ENCODE measurements at places on chromosomes 6 and 20.

DNA sequence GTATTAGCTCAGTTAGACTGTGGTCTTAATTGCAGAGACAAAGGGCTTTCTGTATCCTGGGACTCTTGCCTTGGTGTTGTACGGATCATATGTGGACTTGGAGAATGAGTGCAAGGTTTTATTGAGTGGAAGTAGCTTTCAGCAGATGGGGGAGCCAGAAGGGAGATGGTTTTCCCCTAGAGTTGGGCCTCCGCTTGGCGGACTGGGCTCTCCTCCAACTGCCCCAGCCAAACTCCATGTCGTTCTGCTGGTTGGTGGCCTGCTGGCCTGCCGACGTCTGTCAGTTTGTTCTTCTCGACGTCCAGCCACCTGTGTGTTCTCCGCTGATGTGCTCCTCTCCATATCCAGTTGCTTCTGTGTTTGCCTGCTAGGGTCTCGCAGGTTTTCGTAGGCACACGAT, 189.5 kb upstream of the FLRT3 start:
- no peak for DNase-seq
- no peak overlapping the region for H3K27ac ChIP-seq

- H3K27ac ChIP-seq: peak overlapping the region; percentile 70
- H3K4me1 ChIP-seq: peaks cover 13% of the 10 kb centered on the region
- H3K4me3 ChIP-seq: no peak overlapping the region
- H3K36me3 ChIP-seq: peaks cover 39% of the 10 kb centered on the region
Observed at GRCh38 chr6:17980329-17980728, 7.1 kb downstream of the KIF13A start.

DNA sequence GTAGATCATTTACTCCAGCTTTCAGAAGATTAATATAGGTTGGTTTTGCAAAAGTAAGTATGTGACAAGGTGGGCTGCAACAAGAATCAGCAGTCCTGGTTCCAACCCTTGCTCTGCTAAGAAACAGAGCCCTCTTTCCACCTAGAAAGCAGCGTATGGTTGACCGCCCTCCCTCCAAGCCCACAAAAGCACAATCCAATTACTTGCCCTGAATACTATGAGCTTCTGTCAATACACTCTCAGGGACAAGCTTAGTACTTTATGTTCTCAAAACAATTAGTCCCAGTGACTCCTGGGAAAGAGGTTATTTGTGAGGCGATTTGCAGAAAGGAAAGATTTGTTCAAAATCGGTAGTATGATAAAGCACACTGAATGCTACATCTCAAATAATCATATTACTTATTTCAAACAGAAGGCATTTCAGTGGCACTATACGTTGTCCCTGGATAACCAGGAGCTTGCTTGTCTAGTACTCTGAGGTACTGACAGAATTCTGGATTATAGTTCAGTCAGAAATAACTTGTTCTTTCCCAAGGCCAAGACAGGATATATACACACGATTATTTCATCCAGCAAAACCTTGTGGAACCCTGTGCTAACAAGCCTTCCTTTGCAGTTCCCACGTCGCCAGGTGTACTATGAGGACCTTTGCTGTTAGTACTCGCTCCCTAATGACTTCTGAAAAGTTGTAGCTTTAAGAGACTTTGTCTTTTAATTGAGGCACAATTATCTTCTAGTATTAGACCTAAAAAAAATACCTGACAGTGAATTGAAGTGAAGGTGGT, 96.9 kb upstream of the ADTRP start:
- peaks cover 7% of the 10 kb centered on the region for H3K36me3 ChIP-seq
- peaks cover 4% of the 10 kb centered on the region for H3K27me3 ChIP-seq
- no peaks in the 10 kb centered on the region for H3K4me1 ChIP-seq

- no peak overlapping the region for H3K4me3 ChIP-seq
- peaks cover 3% of the 10 kb centered on the region for H3K27me3 ChIP-seq
- no peak overlapping the region for H3K27ac ChIP-seq
- DNase-seq: no peak
- H3K36me3 ChIP-seq: peaks cover 23% of the 10 kb centered on the region
Observed at GRCh38 chr6:118875672-118876071, 18.3 kb upstream of the ASF1A start.

DNA sequence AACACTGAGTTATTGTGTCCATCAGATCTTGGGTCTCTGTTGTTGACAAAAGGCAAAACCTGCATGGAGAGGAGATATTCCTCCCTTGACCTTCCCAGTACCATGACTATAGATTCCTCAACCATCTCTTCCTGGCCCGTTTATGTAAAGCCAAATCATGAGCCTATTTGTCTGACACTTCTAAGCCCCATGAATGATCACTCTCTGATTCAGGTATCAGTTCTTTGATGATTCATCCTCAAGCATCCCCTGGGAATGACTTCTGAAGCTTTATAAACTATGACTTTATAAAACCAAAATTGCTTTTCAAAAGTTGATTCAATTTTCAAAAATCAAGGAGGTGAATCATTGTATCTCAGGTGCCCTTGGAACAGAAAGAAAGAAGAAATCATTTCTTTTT, 78.7 kb upstream of the LOC128125822 start:
- peaks cover 3% of the 10 kb centered on the region for H3K27me3 ChIP-seq
- DNase-seq: no peak
- H3K27ac ChIP-seq: no peak overlapping the region

GRCh38 chr20:15889061-15889460, 684.2 kb downstream of the KIF16B start:
- no peak overlapping the region for H3K27ac ChIP-seq
- no peaks in the 10 kb centered on the region for H3K36me3 ChIP-seq
- no peak for DNase-seq

GRCh38 chr6:136067731-136068341, 182.3 kb downstream of the MTFR2 start:
- no peak for DNase-seq
- H3K4me1 ChIP-seq: peaks cover 16% of the 10 kb centered on the region
- no peaks in the 10 kb centered on the region for H3K27me3 ChIP-seq
- H3K27ac ChIP-seq: no peak overlapping the region
- H3K36me3 ChIP-seq: no peaks in the 10 kb centered on the region
- H3K4me3 ChIP-seq: no peak overlapping the region

GRCh38 chr20:38498909-38499308, 26.3 kb downstream of the RALGAPB start:
- H3K27me3 ChIP-seq: no peaks in the 10 kb centered on the region
- no peak overlapping the region for H3K27ac ChIP-seq
- H3K36me3 ChIP-seq: peaks cover 41% of the 10 kb centered on the region
- no peak overlapping the region for H3K4me3 ChIP-seq
- no peak for DNase-seq

- H3K4me1 ChIP-seq: no peaks in the 10 kb centered on the region
- no peaks in the 10 kb centered on the region for H3K36me3 ChIP-seq
- H3K27me3 ChIP-seq: no peaks in the 10 kb centered on the region
- H3K4me3 ChIP-seq: no peak overlapping the region
Observed at GRCh38 chr6:122714059-122714458, 65.5 kb upstream of the FABP7 start.

DNA sequence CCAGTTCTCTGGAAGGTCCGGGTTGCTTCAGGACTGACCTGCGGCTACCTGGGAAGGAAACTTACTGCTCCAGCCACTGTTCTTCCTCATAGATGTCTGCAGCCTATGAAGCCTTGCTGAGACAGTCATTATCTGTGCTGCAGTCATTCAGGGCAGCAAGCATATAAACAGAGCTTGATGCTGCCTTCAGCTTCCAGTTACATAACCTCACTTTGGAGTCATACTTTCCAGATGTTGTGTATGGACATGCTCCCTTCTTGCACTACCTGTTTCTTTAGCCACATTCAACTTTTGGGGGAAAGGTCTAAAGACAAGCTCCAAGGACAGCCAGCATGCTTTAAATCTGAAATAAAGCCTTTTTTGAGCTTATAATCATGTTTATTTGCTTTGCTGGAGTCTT, 98.1 kb downstream of the SLC24A3 start:
- no peak overlapping the region for H3K27ac ChIP-seq
- H3K27me3 ChIP-seq: peaks cover 13% of the 10 kb centered on the region
- no peak overlapping the region for H3K4me3 ChIP-seq
- DNase-seq: no peak
- peaks cover 43% of the 10 kb centered on the region for H3K4me1 ChIP-seq
- no peaks in the 10 kb centered on the region for H3K36me3 ChIP-seq

DNA sequence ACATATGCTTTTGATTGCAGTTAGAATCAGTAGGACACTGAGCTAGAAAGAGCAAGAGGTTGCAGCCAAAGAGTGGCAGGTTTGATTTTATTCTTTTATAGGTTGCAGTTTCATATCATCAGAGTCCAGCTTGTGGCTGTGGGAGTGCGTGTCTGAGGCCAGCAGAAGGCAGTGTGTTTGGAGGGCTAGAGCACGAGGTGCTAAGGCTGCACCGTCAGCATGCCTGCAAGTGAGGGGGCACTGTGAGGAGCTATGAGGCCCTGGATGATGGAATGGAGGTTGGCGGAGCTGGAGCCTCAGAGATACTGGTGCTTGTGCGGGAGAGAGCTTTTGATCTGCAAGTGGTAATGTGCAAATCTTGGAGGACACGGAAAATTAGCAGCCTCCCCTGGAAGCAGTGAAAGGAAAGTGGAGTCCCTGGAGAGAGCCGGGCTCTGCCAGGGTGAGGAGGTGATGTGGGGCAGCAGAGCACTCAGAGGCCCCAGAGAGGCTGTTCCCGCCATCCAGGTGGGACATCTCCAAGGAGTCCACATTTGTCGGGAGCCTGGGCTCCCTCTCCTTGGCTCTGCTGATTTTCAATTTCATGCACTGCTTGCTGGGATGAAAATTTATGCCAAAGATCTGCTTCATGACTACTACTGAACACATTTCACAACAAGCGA, 43.6 kb downstream of the PXDC1 start:
- peaks cover 7% of the 10 kb centered on the region for H3K4me1 ChIP-seq
- H3K27me3 ChIP-seq: peaks cover 9% of the 10 kb centered on the region
- H3K36me3 ChIP-seq: peaks cover 12% of the 10 kb centered on the region
- no peak for DNase-seq
- peak overlapping the region; percentile 32 for H3K27ac ChIP-seq

DNA sequence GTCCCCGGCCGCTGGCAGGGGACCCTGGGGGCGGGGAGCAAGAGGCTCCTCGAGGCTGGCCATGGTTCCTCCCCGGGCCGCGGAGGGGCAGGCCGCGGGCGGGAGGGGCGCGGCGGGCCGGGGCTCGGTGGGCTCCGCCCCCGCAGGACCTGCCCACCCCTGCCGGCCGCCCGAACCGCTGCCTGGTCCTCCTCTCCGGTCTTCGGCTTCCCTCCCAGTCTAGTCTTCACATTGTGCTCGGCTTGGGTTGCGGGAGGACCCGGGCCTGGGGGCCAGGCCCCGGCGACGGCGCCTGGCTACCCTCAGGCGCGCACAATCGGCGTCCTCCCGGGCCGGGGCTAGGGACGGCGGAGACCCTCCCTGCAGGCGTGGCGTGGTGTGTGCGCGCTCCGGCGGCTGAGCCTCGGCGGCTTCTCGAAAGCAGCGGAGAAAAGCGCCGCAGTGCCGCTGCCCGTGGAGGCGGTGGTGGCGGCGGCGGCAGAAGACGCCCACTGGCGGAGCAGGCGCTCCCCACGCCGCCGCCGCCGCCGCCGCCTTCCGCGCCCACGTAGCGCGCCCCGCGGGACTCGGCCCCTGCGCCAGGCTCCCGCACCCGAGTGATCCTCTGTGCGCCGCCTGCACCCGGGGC, at the start of gene PDE10A:
PDE10A (minus strand) TSS at position 493 of the 628 bp plus-strand sequence; CDS start at position 63, 430 bp downstream.
- no peak within 1 kb of the TSS for H3K27ac ChIP-seq
- DNase-seq: peak; percentile 75
- peaks cover 63% of the 10 kb centered on the region for H3K27me3 ChIP-seq
- peak within 1 kb of the TSS; percentile 85 for H3K4me3 ChIP-seq
- H3K4me1 ChIP-seq: peaks cover 51% of the 10 kb centered on the region
- H3K36me3 ChIP-seq: peaks cover 2% of the 10 kb centered on the region

DNA sequence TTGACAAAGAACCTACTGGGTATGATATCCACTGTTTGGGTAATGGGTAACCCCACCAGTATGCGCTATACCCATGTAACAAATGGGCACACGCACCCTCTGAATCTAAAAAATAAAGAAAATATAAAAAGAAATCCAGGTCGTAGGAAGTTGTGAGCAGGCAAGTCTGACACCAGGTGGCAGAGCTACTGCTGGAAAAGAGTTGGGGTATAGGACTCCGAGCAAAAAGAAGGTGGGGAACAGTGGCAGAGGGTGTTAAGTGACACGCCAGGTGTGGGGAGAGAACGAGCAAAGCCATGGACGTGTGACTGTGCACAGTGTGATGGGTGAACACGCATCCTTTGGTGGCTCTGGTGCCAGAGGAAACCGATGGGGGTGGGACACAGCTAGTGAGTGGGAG, 46.7 kb downstream of the NOX3 start:
- H3K27me3 ChIP-seq: no peaks in the 10 kb centered on the region
- H3K27ac ChIP-seq: no peak overlapping the region
- no peaks in the 10 kb centered on the region for H3K36me3 ChIP-seq

GRCh38 chr6:74611220-74611619, 594.6 kb downstream of the COL12A1 start:
- no peaks in the 10 kb centered on the region for H3K36me3 ChIP-seq
- DNase-seq: no peak
- H3K27me3 ChIP-seq: no peaks in the 10 kb centered on the region
- H3K27ac ChIP-seq: no peak overlapping the region
- no peaks in the 10 kb centered on the region for H3K4me1 ChIP-seq

DNA sequence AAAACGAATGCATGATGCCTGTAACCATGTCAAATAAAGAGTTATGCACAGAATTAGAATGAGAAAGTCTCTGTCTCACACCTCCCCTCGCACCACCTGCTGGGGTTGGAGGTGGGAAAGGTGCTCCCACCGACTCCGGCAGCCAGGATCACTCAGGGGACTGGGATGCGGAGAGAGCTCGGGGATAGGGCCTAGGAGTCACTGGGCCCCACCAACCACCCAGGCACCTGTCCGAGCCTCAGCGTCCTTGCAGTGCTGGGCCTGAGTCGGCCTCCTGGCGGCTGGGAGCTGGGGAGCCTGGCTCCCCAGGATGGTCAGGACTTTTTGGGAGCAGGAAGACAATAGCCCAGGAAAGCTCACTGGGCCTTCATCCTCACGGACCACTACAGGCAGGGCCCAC, 22.4 kb upstream of the CHRNA4 start:
- H3K36me3 ChIP-seq: no peaks in the 10 kb centered on the region
- H3K4me3 ChIP-seq: no peak overlapping the region
- no peak overlapping the region for H3K27ac ChIP-seq

DNA sequence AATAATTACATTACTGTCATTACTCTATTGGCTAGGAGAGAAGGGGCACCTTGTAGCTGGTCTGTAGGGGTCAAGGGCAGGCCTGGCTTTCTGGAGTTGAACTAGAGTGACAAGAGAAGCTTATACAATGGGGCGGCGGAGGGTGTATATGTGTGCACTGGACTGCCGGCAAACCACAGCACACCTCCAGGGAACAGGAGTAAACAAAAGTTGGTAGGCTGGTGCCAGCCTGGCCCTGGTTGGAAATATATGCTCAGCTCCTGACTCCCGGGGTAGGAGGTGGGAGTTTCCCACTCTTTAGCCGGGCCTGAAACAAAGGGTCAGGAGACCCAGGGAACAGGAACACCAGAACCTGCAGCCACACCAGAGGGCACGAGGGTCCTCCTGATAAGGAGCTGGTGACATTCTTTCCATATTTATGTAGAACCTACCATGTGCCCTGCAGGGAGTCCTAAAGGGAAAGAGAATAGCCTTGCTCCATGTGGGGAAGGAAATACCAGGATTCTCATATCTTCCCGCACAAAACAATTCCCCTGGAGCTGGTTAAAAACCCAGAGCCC, 5.1 kb downstream of the C6orf132 start:
- H3K4me3 ChIP-seq: peak overlapping the region; percentile 30
- no peaks in the 10 kb centered on the region for H3K36me3 ChIP-seq
- peaks cover 54% of the 10 kb centered on the region for H3K4me1 ChIP-seq
- no peak for DNase-seq
- H3K27ac ChIP-seq: peak overlapping the region; percentile 45

Data from nephron progenitor cell (in vitro differentiated cells).